Stimulated activated naive CD8-positive, alpha-beta T cell treated with anti-CD3 and anti-CD28 coated beads, Interleukin-15, amount 100 ng/mL, for 72 hours (primary cell): ENCODE measurements at places on chromosomes 2 and 18.

GRCh38 chr2:33068261-33068660 is 121.5 kb downstream of the LTBP1 start:
- DNase-seq: no peak

GRCh38 chr18:1304392-1304992 is 399.8 kb downstream of the ADCYAP1 start:
- no peak for DNase-seq

GRCh38 chr18:44821924-44822323 is 141.2 kb downstream of the SETBP1 start:
- no peak for DNase-seq

GRCh38 chr2:105857076-105857740 is 112.5 kb downstream of the NCK2 start:
- no peak for DNase-seq

GRCh38 chr2:38203446-38203810 is 127.5 kb upstream of the CYP1B1 start:
- no peak for DNase-seq

DNA sequence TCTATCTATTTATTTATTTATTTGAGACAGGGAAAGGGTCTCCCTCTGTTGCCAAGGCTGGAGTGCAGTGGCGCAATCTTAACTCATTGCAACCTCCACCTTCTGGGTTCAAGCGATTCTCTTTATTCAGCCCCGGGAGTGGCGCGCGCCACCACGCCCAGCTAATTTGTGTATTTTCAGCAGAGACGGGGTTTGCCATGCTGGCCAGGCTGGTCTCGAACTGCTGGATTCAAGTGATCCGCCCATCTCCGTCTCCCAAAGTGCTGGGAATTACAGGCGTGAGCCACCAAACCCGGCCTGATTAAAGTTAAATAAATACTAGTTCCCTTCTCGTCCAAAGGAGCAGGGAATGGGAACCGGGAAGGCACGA is 4.2 kb upstream of the CTDSP1 start:
- DNase-seq: no peak

GRCh38 chr2:20599861-20600461 is 50.9 kb downstream of the HS1BP3 start:
- no peak for DNase-seq

- no peak for DNase-seq
Observed at GRCh38 chr18:50911006-50911405, 32.1 kb downstream of the ME2 start.

DNA sequence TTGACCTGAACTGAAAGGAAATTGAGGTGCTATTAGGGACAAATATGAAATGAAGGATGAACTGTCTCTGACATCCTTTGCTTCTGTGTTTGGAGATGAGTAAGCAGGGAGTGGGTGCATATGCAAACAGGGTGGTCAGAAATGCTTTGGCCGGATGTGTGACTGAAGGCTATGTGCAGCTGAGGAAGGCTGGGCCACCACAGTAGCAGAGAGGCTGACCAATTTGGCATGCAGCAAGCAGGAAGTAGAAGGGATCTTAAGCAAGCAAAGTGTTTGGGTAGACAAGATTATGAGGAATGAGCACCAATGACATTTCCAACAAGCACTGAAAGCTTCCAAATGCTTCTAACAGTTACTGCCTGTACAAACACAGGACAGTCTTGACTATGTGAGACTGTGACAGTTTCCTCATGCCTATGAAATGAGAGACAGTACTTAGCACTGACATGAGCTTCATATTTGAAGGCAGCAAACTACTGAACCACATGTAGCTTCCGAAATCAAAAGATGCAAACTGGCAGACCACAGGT is 3.3 kb upstream of the ACTR3 start:
- peak; percentile 41 for DNase-seq
